Renal cortical epithelial cell (primary cell): ENCODE measurements at places on chromosomes 11 and 22. TPM values are rescaled to one million over a fixed set of nuclear protein-coding genes. Genes with fewer than 3 reads are reported as not detected.

The ALDH3B2 gene
- total RNA-seq = 0.20 TPM in 1 of 2 replicates, not detected in the other

The MS4A12 gene
- total RNA-seq = not detected in 2 replicates

The SPON1 gene
- total RNA-seq = 2.9 and 25.4 TPM in 2 replicates

The THY1 gene
- 15.3 and 20.7 TPM in 2 replicates for total RNA-seq

The PARVG gene
- total RNA-seq = not detected in 2 replicates

The PANX3 gene
- not detected in 2 replicates for total RNA-seq

The MOV10L1 gene
- total RNA-seq = not detected in 2 replicates

The IFTAP gene
- total RNA-seq = 29.5 and 57.5 TPM in 2 replicates

The C11orf91 gene
- total RNA-seq = not detected in 2 replicates
